ENCODE measurements at places on chromosomes 11 and 22. TPM values are rescaled to one million over a fixed set of nuclear protein-coding genes. Genes with fewer than 3 reads are reported as not detected.

NPTXR gene
- 23.5 TPM for total RNA-seq

ALDH3B2 gene
- not detected for total RNA-seq

NPAS4 gene
- not detected for total RNA-seq

SMIM35 gene
- not detected for total RNA-seq

GRCh38 chr11:95095858-95096587, 6.4 kb downstream of the ENDOD1 start:
- no peak for DNase-seq

DNA sequence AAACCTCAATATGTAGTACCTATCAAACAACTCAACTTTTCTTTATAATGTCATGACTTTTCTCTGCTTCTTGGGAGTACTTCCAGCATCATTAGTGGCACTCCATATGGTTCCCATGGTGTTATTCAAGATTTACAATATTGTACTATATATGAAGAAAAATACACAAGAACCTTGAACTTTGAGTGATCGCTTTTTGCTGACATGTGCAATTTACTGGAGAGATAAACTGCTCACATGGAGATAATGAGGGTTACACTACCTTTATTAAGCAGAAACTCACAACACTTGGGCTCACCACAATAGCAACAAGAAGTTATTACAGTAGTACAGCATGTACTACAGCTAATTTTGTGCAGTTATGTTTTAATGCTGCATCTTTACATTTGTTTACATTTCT, 388.2 kb downstream of the DLG2 start:
- DNase-seq, result no peak

DNA sequence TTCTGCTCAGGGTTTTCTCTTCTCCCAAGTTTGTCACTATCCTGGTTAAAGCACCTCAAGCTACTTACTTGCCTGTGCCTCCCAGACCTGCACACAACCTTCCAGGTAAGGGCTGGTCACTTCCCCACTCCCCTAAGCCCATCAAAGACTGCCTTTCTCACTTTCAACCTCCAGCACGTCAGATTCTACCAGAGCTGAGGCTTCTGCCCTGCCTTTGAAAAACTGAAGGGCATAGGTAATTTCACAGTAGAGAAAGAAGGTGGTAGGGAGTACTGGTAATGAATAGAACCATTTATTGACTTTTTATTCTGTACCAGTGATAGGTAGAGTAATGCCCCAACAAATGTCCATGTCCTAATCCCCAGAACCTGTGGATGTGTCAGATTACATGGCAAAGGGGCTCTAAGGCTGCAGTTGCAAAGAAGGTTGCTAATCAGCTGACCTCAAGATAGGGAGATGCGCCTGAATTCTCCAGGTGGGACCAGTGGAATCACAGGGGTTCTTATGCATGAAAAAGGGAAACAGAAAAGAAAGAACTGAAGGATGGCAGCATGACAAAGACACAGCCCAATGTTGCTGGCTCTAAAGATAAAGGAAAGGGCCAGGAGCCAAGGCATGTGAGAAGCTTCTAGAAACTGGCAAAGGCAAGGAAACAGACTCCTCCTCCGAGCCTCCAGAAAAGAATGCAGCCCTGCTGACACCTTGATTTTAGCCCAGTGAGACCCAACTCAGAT, 89.0 kb downstream of the SLC1A2 start:
- DNase-seq, result no peak

GRCh38 chr11:119832202-119832935, 103.4 kb upstream of the NECTIN1 start:
- DNase-seq, result no peak

DNA sequence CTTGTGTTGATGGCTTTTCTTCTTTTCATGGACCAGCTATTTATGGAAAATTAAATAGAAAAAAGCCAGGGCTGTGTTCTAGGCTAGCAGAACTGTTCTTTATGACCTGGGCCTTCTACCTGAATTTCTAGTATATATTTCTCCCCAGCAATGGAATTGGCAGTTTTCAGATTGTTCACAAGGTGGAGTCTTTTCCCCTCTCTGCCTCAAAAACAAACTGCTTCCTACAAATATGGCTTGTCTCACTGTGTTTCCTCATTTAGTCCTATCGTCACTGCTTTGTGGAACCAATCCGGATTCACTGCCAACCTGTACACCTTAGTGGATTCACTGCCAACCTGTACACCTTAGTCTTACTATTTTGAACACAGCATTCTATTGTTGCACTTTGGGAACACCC, 5.0 kb upstream of the APOL5 start:
- DNase-seq, result no peak

All from cardiac septum (tissue), 1 donor.